ENCODE measurements at places on chromosomes 4 and X.

DNA sequence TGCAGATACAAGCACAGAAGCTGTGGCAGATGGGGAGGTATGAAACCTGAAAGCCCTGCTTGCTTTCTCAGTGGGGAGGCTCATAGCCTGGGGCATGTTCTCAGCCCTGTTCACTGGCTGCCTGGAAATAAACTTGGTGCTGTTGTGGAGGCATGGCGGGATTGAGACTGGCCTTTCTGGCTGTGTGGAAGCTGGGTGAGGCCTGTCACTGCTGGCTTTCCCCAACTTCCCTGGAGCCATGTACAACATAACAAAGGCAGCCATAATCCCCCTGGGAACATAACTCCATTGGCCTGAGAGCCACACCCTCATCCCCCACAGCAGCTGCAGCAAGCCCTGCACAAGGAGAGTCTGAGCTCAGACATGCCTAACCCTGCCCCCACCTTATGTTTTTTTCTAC lies 237.7 kb upstream of the TLL1 start:
- no peak for DNase-seq

DNA sequence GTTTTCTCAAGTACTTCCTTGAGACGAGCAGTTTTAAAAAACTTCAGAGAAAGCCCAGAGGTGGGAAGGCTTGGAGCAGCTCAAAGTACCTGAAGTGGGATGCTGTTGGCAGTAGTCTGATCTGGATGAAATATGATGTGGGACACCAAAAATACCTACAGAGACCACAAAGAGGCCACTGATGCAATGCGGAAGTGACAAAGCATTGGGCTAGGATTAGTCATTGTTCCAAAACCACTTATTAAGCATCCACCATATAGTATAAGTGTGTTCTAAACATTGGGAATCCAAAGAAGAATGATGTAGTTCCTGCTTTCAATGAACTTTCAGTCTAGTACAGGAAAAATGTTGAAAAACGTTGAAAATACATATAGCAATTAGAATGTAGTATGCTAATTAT lies 386.1 kb upstream of the CNKSR2 start:
- DNase-seq = peak; percentile 34

DNA sequence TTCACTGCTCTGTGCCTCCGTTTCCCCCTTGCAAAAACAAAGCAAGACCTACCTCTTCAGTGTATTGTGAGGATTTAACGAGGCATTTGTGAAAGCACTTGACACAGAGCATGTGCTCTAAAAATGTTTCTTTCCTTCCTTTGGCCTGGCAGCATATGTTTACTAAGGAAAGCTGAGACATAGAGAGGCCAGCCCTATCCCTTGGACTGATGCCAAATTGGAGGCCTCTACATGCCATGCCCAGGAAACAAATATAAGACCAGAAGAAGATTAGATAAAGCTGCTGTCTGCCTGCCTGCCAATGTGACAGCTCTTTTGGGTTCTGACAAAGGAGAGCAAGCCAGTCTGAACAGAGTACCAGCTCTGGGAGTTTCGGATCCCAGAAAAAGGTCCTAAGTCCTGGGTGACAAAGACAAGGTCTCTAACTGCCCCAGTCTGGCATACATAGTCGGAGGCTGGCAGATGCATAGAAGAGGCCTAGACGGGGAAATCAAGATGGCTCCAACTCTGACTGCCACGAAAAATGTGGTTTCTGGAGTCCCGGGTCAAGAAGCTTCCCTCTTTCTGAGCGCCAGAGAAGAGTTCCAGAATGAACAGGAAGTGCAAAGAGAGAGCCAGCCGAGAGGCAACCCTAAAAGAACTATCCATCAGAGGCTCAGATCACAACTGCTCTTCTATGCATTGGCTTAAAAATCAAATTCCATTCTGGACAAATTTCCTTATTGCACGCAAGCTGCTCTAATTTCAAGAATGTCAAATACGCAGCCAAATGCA lies 25.8 kb downstream of the OTUD6A start:
- peak; percentile 82 for DNase-seq

GRCh38 chr4:140944199-140944515 lies 188.0 kb upstream of the TBC1D9 start:
- peak; percentile 63 for DNase-seq

DNA sequence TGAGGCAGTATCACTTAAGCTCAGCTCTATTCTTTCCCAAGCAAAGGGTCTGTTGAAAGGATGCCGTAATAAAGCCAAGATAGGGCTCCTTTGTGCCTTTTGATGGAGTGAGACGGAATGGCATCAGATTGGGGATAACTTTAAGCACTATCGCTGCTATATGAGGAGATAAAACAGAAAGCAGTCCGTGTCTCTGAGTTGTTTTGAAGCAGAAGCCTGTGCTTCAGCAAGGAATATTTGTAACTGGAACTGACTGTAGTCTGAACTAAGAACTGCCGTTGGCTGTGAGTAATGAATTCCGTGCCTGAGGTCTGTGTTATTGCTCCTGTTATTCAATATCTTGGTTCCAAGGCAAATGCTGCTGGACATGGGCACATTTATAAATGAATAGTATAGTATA lies 297.4 kb downstream of the ANKRD50 start:
- peak; percentile 8 for DNase-seq

DNA sequence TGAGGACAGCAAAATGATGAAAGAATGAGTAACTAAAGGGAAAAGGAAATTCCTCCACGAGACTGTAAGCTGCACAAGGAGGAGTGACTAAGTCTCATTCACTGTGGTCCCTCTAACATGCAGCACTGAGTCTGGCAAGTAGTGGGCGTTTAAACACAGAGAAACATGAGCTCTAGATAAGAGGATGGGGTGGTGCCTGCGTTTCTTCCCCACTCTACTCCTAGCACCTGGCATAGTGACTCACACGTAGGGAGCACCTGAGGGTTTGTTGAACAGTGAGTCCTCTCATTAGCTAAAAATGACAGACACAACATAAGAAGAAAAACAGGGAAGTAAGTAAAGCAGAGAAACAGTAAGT lies 105.8 kb upstream of the CBR4 start:
- DNase-seq = peak; percentile 97

DNA sequence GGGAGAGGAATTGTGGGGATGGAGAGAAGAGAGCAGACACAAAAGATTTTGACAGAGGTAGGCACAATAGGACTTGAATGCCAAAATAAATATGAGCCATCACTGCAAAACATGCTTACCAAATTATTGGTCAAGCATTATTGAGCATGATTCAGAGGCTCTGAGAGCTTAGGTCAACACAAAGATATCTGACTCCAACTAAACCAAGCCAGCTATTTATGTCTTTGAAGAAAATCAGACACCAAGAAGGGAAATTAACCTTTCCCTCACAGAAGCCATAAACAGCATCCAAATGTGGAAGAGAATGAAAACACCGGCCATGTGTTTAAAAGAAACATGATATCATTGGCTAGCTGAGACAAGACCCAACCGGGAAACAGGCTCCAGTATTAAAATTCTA lies 323.2 kb downstream of the RAB28 start:
- peak; percentile 56 for DNase-seq

DNA sequence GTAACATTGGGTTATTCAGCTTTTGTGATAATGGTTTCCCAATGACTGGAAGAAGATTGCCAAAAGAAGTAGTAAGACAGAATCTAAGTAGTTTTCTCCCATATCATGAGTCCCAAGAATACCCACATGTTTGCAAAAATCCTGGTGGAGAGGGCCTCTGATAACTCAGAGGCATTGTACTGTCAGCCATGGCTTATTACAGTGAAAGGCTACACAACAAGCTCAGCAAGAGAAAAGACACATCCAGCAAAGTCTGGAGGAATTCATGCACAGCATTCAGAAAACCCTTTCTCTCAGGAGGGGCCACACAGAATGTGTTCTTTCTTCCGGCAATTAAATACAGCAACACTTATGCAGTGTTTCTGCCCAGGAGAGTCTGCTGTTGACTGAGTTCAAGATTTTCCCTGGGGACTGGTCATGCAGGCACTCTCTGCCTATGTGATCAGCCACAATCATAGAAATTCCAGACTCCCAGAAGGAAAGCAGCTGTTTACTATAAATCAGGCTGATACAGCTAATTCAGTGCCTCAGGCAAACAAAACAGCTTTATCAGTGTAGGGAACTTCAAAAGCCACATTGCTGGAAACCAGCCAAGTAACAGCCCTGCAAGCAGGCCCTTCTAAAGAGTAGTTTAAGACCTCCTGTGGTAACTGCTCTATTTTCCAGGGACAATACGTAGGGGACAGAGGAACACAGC lies 937.1 kb downstream of the CCSER1 start:
- DNase-seq = no peak

DNA sequence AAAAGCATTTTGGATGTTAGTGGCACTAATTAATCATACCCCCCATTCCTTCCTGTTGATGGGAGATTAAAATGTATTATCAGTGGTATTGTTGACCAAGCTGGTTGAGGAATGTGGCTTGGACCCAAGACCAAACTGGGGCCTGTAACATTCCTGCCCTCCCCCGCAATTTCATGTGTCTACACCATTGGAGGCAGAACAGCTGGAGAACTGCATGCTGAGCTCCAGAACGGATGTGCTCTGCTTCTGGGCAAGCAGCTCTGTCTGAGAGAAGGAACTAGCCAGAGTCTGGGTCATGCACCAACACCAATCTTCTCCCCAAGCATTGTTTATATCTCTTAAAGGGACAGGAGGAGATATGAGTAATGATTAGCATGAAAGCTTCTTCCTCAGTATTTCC lies 185.5 kb downstream of the CEP135 start:
- peak; percentile 20 for DNase-seq

DNA sequence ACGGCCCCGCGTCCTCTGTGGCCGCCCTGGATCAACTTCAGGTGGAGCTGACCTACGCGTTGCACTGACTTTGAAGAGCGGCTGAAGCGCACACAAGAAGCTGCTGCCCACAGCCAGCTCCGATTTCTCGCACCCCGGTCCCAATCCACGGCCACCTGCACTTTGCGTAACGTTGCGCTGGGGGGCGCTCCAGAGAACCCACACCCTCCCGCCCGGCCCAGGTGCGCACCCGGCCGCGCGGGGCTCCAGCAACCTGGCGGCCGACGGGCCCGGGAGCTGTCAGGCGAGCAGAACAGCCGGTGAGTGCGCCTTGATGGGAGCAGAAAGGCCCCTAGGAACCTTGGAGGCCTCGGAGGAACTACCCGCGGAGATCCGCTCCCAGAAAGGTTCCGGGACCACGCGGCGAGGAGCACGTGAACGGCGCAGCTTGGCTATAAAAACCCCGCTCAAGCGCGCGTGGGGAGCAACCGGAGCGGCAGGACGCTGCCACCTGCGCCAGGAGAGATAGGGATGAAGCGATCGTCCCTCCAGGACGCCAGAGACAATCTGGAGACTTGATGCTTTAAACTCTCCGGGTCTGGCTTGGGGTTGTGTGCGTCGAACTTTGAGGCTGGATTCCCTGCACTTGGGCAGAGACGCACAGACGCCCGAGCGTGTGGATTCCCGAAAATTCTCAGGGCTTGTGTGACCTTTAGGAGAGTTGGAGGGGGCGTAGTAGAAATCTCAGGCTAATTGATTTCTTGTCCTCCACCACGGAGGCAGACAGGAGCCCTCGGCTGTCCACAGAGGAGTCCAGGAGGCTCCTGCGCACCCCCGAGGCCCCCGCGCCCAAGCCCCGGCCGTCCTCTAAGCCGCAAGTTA lies 591 bp upstream of the NWD2 start:
- no peak for DNase-seq

- DNase-seq = no peak
Measured at GRCh38 chr4:44093390-44093789, 355.2 kb downstream of the KCTD8 start.

GRCh38 chrX:84710611-84711010 lies 208.4 kb upstream of the HDX start:
- DNase-seq = no peak

GRCh38 chrX:71941776-71942175 lies 31.1 kb downstream of the NHSL2 start:
- peak; percentile 70 for DNase-seq

GRCh38 chrX:154748712-154749339 lies 2.1 kb downstream of the GAB3 start:
- no peak for DNase-seq

DNA sequence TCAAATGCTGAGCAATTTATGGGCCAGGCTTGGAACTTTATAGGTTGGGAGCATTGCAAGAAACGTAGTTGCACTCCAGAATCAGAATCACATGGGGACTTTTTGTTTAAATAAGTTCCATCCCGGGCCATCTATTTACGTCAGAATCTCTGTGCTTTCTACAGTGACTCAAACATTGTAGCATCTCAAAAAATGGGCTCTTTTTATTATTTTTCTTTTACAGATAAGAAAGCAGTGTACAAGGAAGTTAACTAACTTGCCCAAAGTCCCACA lies 10.2 kb downstream of the CC2D2A start:
- peak; percentile 25 for DNase-seq

GRCh38 chrX:112687189-112687691 lies 7.5 kb upstream of the LHFPL1 start:
- DNase-seq = peak; percentile 97

DNA sequence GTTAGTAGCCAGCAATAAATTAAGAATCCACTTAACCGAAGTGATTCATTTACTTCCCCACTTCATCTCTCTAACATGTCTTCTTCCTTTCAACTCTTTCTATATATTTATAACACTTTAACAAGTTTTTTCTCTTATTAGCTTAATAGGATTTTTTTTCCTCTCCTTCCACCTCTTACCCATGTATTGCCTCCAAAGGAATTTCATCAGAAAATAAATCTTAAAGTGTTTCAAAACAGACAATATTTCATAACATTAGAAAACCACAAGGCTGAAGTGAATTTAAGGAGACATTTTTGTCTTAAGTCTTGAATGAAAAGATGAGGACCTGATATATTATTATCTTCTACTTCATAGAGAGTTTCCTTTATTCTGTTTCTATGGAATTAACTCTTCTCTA lies 101.5 kb downstream of the PDGFC start:
- peak; percentile 54 for DNase-seq

GRCh38 chrX:86809651-86810050 lies 661.4 kb downstream of the DACH2 start:
- DNase-seq = no peak

DNA sequence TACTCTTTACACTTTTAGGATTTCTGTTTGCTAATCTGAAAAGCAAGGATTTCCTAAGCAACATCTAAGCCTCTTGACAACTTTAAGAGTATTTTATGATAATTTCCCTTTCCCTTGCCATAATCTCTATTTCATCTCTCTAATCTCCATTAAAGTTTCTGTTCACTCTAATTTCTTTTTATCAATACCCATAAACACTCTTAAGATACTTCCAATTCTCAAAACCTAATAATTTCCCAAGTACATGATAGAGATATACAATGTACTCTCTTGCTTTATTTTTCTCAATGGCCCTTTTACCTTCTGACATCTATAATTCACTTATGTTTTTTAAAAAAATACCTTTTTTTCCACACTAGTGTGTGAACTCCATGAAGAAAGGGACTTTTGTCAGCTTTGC lies 26.8 kb downstream of the DAPP1 start:
- no peak for DNase-seq

All from AG10803 (cell line).